ENCODE measurements at places on chromosomes 11 and 22.

DNA sequence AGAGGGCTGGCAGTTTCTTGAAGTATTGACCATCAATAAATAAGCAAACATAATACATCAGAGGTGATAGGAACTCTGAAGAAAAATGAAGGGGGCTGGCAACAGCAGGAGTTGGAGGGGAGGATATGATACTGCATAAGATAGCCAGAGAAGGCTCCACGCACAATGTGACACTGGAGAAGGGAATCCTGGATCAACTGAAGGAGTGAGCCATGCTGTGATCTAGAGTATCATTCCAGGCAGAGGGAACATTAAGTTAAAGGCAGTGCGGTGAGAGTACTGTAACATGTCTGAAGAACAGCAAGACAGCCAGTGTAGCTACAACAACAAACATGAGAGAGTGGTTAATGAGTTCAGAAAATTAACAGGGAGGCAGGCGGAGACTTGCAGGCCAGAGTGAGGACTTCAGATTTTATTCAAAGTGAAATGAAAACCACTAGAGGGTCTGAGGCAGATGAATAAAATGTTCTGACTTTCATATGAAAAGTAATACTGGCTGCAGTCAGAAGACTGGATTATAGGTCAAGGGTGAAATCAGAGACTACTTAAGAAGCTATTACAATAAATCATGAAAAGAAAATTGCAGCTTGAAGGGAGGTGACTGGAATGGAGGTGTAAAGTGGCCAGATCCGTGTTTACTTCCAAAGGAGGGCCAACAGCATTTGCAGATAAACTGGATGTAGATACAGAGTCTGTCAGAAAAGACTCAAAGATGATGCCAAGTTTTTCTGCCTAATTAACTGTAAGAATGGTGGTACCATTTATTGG lies 49.4 kb downstream of the RRAS2 start:
- no peak for DNase-seq

GRCh38 chr11:68999093-68999747 lies 13.8 kb downstream of the MRGPRF start:
- peak; percentile 4 for DNase-seq

DNA sequence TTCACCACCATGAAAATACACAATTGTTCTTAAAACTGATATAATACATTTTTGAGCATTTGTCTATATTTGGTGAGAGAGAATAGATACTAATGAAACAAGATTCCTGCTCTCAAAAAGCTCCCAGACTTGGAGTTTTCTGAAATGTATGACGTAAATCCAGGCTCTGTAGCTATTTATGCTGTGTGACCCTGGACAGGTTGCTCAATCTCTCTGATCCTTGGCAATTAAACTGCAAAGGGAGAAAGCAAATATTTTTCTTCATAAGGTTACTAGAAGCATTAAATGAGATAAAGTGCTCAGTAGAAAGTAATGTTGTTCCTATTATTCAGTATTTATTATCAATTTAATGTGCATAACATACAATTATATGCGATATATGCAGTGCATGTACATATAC lies 42.5 kb downstream of the SVIP start:
- no peak for DNase-seq

- DNase-seq: no peak
Measured at GRCh38 chr11:23318670-23319069, 458.4 kb upstream of the CCDC179 start.

DNA sequence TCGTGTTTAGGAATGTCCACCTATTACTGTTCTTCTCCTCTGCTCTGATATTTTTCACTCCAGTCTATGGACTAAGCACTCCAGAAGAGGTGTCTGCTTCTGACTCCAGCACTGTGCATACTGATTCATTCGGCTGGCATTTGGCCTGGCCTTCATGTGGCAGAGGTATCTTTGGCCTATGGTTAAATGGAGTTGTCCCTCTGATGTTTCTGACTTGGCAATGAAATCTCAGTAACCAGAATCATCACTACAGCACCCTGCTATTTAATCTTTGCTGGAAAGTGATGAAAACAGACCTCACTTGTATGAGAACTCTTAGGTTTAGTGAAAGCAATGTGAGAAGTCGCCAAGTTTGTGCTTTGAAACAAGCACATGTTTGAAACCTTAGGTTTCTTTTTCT lies 155.2 kb downstream of the MAML2 start:
- no peak for DNase-seq

DNA sequence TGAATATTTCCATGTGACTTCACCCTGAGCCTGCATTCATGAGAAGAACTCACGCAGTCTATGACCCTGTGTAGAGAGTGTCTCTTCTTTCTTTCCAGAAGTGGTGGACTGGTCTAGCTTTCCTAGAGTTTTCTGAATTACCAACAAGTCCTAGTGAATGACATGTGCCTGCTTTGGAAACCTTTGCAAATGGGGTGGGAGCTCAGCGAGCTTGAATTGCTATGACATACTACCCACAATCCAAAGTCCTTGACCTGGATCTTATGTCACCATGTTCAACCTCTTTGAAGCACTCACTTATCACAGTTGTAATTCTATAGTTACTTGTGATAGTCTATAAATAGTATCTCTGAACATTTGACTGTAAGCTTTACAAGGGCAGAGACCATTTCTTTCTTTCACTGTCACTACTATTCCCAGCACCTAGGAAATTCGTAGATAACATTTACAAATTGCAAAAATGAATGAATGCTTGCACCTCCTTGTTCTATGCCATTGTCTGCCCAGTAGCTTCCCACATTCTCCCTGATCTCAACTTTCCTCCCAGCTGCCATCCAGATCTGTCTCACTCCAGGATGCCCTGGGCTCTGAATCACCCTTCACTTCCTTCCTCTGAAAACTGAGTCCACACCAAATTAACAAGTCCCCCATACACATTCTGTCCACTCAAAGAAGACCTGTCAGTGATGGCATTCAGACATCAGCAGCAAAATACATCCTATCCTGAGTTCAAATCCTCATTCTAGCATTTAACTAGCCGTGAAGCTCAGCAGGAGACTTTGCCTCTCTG lies 201.9 kb upstream of the SESN3 start:
- no peak for DNase-seq

DNA sequence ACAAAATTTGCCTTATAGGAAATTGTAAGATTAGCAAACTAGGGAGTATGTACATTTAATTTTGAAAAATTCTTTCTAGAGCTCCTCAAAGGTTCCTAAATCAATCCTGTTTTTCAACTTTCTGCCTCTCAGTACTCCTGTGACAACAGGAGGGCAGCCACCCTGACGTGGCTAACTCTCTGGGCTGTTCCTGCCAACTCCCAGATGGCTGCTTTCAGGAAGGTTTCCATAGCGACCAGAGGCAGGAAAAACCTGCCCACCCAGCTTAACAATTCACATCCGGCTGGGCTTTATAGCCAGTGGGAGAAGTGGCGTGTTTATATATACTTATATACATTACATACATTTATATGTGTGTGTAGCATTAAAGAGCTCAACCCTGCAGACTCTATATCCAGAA lies 26.5 kb downstream of the SGSM3 start:
- no peak for DNase-seq

GRCh38 chr11:44625759-44626523 lies 60.5 kb downstream of the CD82 start:
- DNase-seq: no peak

GRCh38 chr11:78397398-78397797 lies 20.2 kb downstream of the GAB2 start:
- DNase-seq: no peak

DNA sequence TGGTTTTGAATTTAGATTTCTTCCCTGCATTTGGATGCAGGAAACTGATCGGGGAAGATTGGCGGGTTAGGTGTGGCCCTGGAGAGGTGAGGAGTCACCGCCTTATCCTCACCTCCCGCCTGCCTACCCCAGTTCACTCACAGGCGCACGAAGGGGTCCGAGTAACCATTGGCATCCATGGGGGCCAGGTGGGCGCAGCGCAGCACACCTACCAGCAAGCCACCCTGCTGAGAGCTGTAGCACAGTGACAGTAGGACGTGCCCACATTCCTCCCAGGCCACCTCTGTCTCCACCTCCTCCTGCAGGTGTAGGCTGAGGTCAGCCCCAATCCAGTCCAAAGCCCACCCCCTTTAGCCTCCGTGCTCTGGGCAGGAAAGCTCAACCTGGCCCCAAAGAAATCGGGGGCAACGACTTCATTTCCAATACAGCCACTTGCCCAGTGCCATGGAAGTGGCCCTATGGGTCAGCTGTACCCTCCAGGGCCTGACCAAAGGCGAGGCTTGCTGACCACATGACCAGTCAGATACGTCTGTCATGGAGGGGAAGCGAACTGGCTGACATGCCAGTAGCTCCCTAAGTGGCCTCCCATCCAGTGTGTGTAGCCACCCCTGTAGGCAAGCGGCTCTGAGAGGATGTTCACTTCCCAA lies 6.7 kb downstream of the NDUFV1 start:
- DNase-seq: no peak

DNA sequence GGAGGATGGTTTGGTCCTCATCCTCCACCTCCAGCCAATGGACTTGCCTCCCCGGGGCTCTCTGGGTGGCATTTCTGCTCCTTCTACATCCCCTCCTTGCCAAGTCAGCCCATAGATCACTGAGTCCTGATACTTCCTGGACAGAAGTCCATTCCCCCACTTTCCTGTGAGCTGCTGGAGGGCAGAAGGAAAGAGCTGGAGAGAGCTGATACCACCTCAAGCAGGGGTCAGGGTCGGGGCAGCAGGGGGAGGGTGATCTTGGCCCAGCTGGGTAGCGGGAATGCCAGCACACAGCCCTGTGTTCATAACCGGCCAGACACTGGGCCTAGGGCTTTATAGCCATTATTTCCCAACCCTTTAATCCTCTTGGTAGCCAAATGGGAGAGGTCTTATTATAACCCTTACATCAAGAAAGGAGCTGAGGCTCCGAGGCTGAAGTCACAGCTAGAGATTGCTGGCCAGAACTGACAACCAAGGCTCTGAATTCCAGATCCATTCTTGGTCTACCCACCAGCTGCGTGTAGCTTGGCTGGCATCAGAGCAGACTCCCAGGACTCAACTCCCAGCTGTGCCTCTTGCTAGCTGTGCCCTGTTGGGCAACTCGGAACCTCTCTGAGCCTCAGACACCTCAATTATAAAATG lies 39.9 kb downstream of the CD6 start:
- no peak for DNase-seq

GRCh38 chr11:69040581-69041260 lies 8.0 kb upstream of the TPCN2 start:
- no peak for DNase-seq

- DNase-seq: peak; percentile 92
Measured at GRCh38 chr11:64304316-64305072, 830 bp upstream of the ESRRA start.

DNA sequence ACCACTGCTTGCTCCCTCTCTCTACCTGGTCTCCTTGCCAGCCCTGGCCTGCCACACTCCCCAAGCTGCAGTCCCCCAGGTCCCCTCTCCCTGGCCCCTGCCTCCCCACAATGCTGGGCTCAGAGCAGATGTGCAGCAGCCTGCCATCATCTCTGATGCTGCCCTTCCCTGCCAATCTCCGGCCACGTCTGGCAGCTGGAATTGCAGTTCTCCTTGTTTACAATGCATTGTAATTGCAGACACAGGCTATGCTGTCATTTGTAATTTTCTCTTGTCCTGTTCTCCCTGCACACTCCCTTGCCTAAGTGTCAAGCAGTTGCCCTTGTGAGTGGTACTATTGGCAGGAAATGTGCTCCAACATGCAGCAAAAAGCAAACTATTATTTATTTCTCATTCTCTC lies 222.3 kb downstream of the NTM start:
- DNase-seq: no peak

DNA sequence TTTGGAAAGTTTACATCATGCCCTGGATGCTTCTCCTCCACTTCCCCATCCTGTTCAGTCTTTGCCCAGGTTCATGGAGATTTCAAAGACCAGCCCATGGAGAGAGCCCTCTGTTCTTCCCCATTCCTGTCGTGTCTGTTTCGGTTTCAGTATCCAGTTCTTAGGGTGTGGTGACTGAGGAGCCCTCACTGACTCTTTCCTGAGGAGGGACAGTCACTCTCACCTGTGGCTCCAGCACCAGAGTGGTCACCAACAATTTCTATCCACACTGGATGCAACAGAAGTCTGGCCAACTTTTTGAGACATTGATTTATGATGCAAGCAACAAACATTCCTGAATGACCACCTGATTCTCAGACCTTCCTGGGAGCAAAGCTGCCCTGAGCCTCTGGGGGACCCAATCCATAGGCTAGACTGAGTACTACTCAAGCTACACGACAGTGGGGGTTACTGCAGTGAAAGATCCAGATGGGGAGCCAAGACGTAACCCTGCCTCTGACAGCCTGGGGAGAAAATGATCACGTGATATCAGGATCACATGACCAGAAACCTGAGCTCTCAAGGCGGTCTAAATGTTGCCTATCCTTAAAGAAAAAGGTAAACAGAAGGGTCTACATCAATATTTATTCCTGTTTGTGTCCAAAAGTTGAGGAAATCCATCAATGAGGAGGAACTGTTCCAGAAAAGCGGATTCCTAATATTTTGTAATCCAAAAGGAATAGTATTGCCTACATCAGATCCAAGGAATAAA lies 76.2 kb upstream of the VPREB1 start:
- no peak for DNase-seq

DNA sequence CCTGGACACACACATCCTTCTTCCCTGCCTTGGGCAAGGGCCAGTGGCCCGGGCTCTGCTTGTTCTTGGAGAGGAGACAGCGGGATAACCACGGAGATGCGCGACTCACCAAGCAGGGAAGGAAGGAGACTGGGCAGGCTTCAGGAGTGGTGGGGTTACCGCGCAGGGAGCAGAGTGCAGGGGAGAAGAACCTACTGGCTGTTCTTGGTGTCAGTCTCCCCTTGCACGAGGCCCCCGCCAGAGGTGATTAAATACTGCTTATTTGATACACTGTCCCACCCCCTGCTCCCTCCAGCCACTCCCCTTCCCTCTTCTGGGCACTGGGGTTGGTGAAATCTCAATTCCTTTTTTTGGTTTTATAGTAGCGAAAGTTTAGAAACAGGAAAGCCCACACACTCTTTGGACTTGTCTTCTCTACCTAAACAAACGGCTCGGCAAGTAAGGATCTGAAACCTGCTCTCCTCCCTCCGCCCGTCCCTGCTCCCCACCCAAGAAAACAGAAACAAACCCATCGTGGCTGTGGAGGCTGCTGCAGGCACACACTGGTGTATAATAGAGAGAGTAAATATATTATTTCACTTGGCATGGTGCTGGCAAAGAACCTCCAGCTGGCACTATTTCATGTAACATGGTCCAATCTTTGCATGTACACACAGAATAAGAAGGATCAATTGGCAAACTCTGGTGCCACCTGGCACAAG lies 10.8 kb downstream of the LARGE2 start:
- no peak for DNase-seq

DNA sequence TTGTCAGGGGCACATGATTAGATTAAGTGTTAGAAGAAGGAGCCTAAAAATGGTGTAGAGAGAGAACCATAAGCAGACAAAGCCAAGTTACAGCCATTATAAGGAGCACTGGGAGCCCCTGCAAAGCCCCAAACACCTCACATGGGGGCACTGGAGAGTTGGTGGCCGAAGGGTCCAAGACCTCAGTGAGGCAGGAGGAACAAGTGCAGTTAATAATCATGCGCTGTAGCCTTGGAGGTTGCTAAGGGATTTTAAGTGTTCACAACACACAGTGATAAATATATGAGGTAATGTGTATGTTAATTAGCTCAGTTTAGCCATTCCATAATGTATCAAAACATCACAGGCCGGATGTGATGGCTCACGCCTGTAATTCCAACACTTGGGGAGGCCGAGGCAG lies 54.4 kb upstream of the JAM3 start:
- no peak for DNase-seq

GRCh38 chr11:36235750-36236149 lies 53.5 kb downstream of the COMMD9 start:
- no peak for DNase-seq

- DNase-seq: no peak
Measured at GRCh38 chr11:115707180-115707905, 203.1 kb upstream of the CADM1 start.

Data from stimulated activated CD8-positive, alpha-beta memory T cell treated with anti-CD3 and anti-CD28 coated beads, Interleukin-2, amount 100 ng/mL, for 1 hour (primary cell).